NT2/D1 (cell line): ENCODE measurements at places on chromosomes 12 and 14.

DNA sequence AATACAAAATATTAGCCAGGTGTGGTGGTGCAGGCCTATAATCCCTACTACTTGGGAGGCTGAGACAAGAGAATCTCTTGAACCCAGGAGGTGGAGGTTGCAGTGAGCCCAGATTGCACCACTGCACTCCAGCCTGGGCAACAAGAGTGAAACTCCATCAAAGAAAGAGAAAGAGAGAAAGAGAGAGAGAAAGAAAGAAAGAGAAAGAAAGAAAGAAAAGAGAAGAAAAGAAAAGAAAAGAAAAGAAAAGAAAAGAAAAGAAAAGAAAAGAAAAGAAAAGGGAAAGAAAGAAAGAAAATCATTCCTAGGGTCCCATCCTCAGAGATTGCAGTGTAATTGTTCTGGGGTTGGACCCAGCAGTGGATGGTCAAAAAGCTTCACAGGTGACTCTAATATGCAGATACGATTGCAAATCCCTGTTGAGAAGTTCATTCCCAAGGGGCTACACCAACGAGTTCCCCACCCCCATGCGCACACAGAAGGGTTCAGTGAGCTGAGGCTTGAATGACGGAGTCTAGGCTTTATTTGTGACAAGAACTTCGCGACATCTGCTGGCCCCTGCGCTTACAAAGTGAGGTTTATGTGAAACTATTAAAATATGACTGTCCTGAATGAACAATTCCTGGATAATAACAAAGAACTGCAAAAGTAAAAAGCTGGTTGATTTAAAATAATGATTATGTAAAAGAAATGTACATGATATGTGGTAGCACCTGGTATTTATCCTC, 17.4 kb upstream of the RNASE12 start:
- no peak for DNase-seq

- no peak for DNase-seq
Observed at GRCh38 chr14:104978746-104979691, 845 bp upstream of the AHNAK2 start.

DNA sequence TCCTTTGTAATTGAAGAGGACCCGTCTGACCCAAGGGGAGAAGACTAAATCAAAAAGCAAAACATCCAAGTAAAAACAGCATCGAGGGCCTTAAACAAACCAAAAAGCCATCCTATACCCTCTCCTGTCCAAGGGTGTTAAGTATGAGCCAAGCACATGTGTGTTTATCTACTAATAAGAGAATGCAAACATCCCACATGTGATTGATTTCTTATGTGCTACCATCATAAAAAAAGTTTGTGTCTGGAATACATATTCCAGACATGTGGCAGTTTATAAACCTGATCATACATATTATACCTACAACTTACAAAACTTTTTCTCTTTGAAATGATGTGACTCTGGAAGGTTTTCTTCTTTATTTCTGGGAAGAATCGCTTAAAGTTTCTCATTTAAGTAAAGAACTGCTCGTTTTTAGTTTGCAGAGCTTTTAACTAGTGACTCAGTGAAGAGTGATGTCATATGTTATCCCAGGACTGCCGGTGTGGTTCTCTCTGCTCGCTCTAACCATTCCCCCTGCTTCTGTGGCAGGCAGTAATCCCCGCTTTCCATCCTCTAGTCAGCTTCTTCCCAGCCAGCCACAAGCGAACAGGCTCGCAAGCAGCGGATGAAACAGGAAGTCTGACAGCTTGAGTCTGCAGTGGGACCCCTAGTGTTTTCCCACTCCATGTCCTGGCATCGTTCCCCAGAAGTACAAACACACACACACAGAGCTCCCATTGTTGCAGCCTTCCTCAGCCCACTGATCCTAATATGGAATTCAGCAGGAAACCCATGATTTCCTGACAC, 431 bp upstream of the RHOJ start:
- peak; percentile 9 for DNase-seq

- DNase-seq: no peak
Observed at GRCh38 chr12:109385339-109386058, 37.8 kb downstream of the MYO1H start.

DNA sequence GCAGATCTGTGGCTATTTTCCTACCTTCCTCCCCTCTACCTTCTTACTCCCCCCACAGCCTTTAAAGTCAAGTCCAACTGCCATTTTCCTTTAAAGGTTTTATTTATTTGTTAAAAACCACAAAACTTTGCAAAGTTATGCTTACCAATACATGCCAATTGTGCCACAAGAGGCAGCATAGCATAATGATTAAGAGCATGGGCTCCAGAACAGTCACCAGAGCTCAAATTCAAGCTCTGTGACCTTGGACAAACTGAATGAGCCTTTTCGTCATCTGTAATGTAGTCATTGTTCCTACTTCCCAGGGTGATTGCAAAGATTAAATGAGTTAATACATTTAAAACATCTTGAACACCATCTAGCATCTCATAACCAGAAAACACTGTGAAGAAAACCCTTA, 13.0 kb upstream of the FMNL3 start:
- no peak for DNase-seq

- DNase-seq: no peak
Observed at GRCh38 chr12:89875225-89875624, 166.6 kb upstream of the ATP2B1 start.

GRCh38 chr12:43310596-43310995, 241.4 kb downstream of the ADAMTS20 start:
- DNase-seq: no peak

DNA sequence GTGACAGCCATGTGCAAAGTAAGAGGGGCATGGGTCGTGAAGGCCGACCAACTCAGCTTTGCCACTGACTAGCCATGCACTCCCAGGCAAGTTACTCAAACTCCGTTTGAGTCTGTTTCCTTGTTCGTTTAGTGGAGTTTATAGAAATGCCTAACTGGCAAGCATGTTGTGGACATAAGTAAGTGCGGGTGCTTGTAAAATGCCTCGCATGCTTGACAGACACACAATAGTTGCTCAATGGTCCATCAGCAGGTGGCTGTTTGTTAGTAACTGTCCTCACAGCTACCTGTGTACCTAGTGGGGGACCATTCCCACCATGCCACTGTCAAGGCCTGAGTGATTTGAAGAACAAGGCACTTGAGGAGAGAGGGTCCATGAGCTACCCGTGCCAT, 338.3 kb downstream of the DPF3 start:
- DNase-seq: no peak

GRCh38 chr12:111174251-111174960, 194.5 kb downstream of the PHETA1 start:
- peak; percentile 11 for DNase-seq

- no peak for DNase-seq
Observed at GRCh38 chr14:28774764-28775735, 8.5 kb downstream of the FOXG1 start.

DNA sequence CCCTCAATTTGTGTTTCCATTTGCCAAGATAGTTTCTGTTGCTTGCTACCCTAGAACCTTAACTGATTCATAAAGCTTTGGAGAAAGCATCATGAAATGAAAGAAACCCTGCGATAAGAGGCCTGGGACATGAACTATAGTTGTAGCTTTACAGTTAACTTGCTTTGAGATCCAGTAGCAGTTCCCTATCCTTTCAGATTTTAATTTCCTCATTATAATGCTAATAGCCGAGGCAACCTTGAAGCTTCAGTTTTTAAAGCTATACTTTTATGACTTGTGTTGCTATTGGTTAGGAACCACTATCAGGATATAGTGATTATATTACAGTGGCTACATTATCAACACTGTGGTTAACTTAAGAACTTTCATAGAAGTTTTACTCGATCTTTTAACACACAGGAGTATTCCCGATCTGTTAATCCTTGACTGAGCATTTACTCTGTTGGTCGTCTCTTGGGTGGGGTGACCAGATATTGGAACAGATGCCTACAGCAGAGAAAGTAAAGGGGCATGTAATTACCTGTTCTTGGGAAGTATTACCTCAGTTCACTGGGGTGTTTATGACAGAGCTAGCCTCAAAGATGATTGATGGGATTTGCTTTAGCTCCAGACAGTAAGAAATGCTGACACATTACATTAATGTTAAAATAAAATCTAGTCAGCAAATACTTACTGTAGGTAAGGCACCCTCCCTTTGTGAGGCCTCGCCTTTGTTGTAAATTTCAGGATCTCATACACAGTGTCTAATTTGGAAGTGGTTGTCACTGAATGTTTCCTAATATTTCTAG, 86.2 kb upstream of the CSRP2 start:
- DNase-seq: no peak

DNA sequence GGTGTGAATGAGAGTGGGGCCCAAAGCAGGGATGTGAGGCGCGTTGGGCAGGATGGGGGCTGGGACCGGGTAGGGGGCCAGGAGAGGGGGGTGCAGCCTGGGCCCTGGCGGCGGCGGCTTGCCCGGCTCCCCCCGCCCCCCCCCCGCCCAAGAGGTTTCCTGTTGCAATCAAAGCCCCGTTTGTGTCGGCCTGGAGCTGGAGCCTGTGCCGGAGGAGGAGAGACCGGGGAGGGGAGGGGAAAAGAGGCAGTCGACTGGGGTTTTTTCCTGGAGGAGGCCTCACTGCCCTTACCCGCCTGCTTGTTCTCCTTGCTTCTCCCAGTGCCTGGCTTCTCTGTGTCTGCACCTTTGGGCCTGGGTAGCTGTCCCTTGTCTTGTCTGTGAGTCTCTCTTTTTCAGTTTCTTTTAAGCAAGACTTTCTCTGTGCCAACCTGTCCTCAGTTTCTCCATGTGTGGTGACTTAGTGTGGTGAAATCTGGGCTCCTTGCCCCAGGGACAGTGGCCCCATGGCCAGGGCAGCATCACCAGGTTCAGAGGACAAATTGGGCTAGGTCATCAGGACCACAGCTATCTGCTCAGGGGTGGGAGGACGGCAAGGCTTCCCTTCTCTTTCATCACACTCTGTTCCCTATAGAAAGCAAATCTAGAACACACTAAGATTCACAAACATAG, 8.5 kb downstream of the RARG start:
- no peak for DNase-seq

GRCh38 chr12:109369831-109370230, 22.1 kb downstream of the MYO1H start:
- DNase-seq: no peak

- no peak for DNase-seq
Observed at GRCh38 chr12:130872179-130873096, 572 bp downstream of the RAN start.

DNA sequence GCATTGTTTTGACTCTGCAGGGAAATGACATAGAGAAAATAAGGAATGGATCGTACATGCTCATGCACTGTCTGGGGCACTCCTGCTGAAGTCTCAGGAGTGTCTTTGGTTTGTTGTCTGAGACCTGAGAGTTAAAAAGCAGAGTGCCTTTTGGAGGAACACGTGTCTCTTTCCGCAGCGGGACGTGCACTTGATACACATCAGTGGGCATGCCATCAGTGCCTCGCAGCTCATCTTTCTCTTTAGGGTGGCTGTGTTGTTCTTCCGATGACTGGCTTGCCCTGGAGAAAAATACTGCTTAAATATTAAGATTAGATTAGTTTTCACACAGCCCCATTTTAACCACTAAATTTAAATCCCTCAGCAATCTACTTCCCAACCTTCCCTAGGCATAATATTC, 835.9 kb downstream of the DIO2 start:
- no peak for DNase-seq

- no peak for DNase-seq
Observed at GRCh38 chr12:76945867-76946266, 67.0 kb upstream of the CSRP2 start.

DNA sequence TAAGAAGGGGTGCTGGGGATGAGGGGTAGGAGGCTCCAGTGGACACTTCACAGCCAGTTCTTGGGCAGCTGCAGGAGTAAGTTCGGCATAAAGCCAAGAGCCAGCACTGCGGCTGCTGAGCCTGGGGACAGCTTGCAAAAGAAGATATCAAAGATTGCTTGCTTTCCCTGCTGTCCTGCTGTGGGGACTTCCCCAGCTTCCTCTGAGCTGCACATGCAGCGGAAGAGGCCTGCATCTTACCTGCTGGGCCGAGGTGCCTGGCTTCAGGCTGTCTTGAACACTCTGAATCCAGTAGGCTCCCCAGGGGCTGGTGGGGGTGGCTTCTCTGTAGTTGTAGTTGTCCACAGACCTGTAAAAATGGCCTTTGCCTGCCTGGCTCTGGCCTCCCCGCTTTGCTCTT, 1.3 kb downstream of the CHGA start:
- DNase-seq: no peak

GRCh38 chr12:106910202-106910601, 45.5 kb upstream of the TMEM263 start:
- no peak for DNase-seq

DNA sequence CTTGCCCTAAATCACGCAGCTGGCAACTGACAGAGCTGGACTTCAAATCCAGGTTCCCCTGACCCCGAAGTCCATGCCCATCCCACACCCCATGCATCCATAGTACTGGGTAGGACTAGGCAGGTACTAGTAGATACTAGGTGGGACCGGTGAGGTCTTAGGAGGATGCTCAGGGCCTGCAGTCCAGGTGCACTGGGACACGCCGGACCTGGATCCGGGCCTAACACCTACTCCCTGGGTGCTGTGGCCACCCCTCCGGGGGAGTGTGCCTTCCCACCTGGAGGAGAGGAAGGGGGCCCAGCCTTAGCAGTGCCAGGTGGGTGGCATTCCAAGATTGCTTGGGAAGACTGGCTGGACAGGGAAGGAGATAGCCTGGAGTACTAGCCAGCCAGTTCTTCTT, 64.8 kb downstream of the CACNA1C start:
- no peak for DNase-seq

- DNase-seq: no peak
Observed at GRCh38 chr14:92599811-92600210, 86.2 kb downstream of the RIN3 start.

DNA sequence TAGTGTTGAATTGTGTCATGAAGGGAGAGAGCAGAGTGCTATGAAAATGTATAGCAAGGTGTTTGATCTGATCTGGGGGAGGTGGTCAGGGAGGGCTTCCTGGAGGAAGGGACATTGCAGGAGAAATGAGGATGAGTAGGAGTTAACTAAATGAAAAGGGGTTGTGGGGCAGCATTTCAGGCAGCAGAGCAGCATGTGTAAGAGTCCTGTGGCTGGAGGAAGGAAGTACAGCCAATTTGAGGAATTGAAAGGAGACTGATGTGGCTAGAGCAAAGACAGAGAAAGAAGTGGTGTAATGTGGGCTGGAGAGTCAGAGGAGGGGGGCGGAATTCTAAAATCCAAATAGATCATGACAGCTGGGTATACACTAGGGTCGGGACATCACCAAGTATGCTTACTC, 20.5 kb downstream of the NPC2 start:
- no peak for DNase-seq

DNA sequence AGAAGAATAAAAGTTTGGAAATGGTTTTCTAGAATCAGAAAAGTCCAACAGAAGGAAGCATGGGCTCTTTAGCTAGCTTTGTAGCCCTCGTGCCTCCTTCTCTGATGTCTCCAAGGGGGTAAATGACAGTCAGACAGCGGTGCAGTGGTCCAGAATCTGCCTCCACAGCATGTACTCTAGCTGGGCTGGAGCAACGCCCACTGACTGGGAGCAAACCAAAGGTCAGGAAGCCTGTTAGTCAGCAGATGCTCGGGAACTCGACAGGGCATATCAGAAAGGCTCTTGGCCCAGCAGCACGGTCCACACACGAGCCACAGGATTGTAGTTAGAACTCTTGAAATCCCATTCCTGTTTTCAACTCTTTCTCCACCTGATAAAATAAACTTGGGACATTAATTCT, 164.3 kb downstream of the GRIN2B start:
- no peak for DNase-seq
